ENCODE measurements at places on chromosomes 7 and 10.

DNA sequence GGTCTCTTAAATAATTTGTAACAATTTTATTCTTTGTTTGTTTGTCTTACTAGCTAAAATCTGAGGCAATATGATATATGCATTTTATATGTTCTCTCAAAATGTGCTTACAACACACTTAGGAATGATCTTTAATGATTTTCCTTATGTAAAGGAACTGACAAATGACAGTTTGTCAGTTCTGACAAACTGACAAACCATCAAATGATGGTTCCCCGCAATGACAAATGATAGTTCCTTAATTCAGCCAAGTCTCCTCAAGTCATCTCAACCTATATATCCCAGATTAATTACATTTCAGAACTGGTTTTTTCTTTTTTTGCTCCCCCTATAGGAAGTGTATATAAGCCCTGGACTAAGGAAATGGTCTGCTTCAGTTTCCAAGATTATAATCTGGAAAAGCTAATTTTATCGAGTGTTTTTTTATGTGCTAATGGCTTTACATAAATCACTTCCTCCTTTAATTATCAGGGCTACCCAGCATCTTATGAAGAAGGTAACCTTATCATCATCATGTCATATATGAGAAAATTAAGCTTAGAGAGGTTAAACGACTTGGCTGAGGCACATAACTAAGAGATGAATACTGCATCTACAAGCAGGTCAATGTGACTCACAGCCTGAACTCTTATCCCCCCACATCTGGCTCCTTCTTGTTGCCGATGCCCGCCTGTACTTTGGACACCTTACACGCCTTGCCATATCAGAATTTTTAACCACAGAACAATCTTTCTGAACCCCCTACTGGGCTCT is 75.1 kb downstream of the RELN start:
- DNase-seq: no peak

DNA sequence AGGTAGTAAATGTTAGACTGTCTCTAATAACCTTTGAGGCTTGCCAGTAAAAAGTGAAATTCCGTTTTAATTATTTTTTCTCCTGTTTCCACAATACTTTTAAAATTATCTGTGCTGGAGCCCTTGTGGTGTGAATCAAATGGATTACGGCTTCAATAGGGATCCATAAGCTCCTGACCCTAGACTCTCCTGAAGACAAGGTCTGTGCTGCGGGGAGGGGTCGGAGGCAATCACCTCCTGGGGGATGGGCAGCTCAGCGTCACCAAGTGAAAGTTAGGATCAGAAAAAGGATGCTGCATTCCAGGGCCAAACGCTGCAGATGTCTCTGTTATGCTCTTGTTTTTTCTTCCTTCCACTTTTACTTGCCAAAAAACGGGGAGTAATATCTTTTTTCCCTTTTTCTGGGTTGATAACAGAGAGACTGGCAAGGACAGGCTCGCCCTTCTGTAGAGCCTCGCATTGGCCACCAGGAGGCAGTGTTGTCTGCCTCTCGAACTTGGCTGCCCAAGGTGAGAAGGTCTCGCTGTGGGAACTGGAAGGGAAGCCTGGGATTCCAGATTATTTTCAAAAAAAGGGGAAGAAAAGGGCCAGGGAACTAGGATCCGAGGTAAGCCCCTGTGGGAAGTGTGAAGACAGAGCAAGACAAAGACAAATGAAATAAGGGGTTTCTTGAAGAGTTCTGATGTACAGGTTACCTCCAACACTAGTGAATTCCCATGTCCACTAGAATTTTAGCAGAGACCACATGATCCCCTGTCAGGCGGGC is 621.9 kb downstream of the ACTR3B start:
- no peak for DNase-seq

DNA sequence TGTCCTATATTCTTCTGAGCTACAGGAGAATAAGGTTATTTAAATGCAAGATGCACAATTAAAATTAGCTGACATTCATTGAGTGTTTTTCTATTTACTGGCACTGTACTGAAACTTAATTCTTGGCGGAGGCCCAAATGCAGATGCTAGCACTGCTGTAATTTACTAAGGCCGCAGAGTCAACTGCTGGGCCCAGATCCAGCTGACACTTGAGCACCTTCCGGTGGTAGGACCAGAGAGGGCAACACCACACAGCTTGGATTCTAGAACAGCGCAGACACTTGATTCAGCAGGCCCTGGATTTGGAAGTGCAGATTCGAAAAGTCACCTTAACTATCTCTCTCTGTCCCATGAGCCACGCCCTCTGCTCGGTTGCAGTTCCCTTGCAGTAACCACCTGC is 228.6 kb upstream of the TMEM72 start:
- no peak for DNase-seq

DNA sequence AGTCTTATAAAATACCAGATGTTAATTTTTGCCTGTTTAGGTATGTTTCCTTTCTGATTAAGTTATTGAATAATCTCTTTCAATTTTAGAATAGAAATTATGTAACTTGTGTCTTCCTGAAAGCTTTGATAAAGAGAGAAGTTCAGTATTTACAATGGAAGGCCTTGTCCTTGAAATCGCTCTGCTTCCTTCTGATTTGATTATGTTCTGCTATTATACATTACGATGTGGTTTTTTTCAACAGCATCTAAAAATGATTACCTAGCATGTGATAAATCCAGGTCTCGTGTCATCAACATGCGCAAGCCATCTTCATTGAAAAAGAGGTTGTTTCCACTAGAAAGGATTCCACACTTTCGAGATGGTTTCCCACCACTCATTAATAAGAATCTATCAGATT is 96.5 kb upstream of the SLC26A5 start:
- no peak for DNase-seq

DNA sequence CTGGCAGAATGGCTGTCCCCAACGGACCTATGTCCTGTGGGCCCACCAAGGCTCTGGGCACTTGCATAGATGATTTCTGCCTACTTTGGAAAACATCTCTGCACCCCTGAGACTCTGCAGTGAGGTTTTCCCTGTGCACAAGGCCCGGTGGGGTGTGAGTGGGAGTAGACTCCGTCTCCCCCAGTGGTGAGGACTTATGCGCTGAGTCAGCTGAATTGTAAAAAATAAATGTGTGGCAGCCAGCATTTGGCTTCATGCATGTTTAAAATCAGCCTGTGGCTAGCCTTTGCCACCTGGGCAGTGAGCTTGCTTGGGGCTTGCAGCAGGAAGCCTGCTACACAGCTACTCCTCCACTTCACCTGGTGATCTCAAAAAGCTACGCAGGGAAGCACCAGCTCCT is 139.3 kb upstream of the WDR11 start:
- DNase-seq: no peak

- no peak for DNase-seq
Measured at GRCh38 chr7:35983626-35984025, 169.4 kb upstream of the EEPD1 start.

DNA sequence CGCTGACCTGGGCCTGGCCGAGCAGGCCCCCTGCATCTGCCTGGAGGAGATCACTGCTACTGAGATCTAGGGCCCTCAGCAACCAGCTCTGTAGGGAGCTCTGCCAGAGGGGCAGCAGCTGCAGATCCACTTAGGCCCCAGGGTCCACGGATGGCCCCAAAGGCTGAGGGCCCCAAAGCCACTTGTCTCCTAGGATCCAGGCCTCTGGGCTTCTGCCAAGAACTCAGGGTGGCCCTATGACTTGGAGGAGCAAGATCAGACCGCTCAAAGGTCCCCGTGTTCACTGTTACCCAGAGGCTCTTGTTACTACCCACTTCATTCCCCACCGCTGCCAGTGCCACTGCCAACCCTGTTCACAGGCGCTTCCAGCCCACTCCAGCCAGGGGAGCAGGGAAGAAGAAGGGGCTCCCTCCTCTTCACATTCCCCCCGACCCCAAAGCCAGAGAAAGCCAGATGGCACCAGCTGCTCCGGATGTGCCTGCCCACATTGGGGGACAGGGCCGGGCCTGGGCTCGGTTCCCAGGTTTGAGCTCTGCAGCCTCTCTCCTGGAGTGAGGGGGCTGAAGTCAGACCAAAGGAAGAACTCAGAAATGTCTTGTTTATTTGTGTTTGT is 7.6 kb downstream of the LZTS2 start:
- no peak for DNase-seq

DNA sequence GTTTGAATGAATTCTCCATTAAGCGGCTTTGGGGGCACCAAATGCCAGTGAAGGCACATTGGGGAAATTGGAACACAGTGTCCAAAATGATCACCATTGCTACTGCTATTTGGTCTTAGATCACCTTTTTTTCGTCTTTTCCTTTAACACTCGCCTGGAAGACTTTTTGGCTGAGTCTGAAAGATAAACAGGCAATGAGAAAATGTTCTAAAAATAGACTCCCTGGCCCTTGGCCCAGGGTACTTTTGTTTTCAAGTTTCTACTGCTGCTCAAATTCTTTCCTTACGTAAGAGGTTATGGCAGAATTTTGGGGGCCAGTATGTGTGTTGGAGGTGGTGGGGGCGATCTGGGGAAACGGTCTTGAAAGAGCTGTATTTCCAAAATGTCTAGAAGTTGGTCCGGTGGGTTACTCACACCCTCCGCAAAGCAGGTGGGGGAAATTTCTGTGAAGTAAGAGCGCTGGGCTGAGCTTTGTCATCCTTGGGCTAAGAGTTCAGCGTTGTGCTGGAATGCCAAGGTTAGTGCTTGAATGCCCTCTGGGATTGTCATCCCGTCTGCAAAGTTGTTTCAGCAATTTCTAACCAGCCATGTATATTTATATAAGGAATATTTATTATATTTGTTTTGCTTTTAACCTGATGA is 1.3 kb upstream of the ITPRIP start:
- DNase-seq: no peak

GRCh38 chr10:18886102-18886501 is 162.5 kb upstream of the MALRD1 start:
- DNase-seq: no peak

DNA sequence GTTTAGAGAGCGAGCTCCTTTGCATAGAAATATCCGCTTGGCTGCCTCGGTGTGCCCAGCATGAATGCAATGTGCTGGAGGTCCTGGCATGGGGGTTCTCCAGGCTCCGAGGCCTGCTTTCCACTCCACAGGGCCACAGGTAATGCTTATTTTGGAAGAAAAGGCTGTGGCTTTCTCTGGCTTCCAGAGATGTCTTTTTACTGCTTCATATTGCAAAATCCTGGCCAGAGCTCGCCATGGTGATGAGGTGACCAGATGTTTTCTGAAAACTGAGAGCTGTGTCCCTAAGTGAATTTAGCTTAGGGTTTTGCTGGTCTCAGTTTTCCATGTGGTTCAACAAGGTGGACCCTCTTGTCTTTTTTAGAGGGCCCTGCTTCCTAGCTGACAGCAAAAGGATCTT is 65.2 kb downstream of the BMPER start:
- DNase-seq: no peak

DNA sequence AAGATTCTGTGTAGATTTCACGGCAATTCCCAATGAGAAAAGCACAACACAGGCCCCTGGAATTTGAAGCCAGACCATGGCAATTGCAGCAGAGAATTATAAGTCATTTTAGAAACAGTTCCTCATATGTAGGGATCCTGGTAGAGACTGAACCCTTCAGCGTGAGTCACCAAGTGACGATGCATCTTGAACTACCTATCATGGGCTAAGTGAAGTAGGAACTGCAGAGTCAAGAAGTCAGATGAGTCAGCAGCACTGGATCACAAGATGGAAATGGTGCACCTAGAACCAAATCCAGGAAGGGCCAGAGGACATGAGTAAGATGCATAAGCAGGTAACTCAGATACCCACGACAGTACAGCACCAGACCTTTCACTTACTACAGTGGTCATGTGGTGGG is 140.0 kb upstream of the TPK1 start:
- no peak for DNase-seq

DNA sequence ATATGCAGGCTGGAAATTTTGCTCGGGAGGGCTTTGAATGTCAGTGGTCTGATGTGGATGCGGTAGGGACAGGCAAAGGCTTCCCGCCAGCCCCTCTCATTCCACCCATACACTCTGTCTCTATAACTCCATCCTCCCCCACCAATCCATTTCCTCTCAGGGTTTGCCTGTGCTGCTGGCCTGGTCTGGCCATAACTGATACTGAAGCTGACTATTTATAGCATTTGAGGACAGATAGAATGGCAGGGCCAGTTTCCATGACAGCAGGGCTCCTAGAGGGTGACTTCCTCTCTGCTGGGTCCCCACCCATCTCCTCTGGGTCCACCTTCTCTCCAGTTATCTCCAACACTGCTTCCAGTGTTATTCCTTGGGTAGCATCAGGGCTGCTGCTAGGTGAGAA is 6.6 kb upstream of the PDLIM1 start:
- DNase-seq: no peak

Data from stimulated activated CD4-positive, alpha-beta T cell treated with anti-CD3 and anti-CD28 coated beads, TNF-alpha, amount 100 ng/mL, for 4 hours (primary cell).